ENCODE measurements at places on chromosomes 2 and 18. TPM values are rescaled to one million over a fixed set of nuclear protein-coding genes. Genes with fewer than 3 reads are reported as not detected.

DNA sequence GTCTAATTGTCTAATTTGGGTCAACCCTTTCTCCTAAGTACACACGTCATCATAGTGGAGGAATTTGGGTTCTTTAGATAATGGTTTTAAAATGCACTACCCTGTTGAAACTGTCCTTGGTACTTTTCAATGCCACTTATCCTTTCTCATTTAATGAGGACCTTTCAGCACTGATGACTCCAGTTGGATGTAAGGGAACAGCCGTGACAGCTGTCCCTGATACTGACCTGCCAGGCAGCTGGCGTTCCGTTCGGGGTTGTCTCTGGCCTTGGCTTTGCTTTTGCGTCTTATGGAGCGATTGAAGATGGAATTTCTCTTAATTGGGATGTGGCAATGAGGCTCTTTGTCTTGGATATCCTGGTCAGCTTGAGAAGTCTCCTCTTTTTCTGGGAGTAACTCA is 38.7 kb downstream of the NGEF start:
- H3K27ac ChIP-seq, result no peak overlapping the region
- H3K36me3 ChIP-seq, result no peaks in the 10 kb centered on the region
- H3K4me3 ChIP-seq, result no peak overlapping the region
- no peaks in the 10 kb centered on the region for H3K4me1 ChIP-seq

Gene DGKD
- total RNA-seq, result 6.5 TPM

GRCh38 chr2:47264143-47264542 is 109.0 kb upstream of the STPG4 start:
- DNase-seq, result no peak
- no peak overlapping the region for H3K4me3 ChIP-seq
- no peaks in the 10 kb centered on the region for H3K4me1 ChIP-seq
- no peak overlapping the region for H3K27ac ChIP-seq
- H3K36me3 ChIP-seq, result no peaks in the 10 kb centered on the region

DNA sequence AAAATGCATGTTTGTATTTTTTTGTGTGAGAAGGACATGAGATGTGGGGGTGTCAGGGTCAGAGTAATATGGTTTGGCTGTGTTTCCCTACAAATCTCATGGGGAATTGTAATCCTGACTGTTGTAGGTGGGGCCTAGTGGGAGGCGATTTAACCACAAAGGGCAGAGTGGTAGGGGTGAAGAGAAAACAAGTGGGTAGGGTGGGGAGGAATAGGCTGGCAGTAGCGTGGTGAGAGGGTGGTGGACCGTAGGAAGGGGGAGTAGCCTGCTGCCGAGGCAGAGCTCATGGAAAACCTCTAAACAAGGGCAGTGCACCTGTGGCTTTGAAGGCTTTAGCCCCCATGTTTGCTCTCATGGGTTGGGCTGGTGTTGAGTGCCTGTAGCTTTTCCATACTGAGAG is 152.8 kb upstream of the ZNF519 start:
- DNase-seq, result no peak
- no peaks in the 10 kb centered on the region for H3K36me3 ChIP-seq
- H3K4me1 ChIP-seq, result no peaks in the 10 kb centered on the region
- H3K4me3 ChIP-seq, result no peak overlapping the region

DNA sequence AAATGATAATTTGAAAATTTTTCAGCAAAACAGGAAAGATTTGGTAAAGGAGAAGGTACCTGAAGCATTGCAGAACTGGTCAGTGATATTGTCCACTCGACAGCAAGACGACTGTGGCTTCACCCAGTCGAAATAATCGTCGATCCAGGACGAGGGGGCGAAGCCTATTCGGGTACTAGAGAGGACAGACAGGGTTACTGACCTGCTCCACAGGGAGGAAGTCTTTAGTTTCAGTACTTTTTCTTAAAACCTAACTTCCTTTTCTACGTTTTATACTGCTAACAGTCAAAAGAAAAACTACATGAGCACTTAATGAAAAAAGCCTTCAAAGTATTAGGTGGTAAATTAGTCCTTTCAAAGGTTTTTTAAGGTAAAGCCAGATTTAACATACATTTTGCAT is 36.0 kb downstream of the RMC1 start:
- H3K27ac ChIP-seq, result no peak overlapping the region
- H3K4me3 ChIP-seq, result no peak overlapping the region
- H3K36me3 ChIP-seq, result peaks cover 4% of the 10 kb centered on the region
- no peaks in the 10 kb centered on the region for H3K4me1 ChIP-seq
- no peak for DNase-seq

Gene NDUFB3
- 52.9 TPM for total RNA-seq

GRCh38 chr18:73645160-73645715 is 502.4 kb downstream of the FBXO15 start:
- no peaks in the 10 kb centered on the region for H3K4me1 ChIP-seq
- no peak overlapping the region for H3K4me3 ChIP-seq
- no peak overlapping the region for H3K27ac ChIP-seq

Gene STK25
- 234 TPM for total RNA-seq

DNA sequence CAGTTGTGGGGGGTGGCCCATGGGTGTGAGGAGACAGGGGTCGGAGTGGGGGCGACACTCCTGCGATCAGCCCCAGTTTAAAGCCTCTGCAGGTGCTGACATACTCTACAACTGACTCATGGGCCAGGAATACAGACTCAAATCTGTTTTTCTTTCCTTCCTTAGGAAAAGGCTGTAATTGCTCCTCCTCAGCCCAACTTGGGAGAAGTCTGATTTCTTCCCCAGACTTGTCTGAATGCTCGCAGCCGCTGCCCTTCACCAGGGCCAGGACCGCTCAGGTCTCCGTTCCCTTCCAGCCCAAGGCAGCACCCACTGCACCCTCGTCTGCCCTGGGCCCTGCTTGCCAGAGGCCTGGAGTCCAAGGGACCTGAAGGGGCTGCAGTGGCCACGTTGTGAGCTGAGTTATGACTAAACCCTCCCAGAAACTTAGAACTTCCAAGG is 41.3 kb downstream of the RHOB start:
- H3K4me1 ChIP-seq, result peaks cover 18% of the 10 kb centered on the region
- DNase-seq, result no peak
- H3K36me3 ChIP-seq, result no peaks in the 10 kb centered on the region

DNA sequence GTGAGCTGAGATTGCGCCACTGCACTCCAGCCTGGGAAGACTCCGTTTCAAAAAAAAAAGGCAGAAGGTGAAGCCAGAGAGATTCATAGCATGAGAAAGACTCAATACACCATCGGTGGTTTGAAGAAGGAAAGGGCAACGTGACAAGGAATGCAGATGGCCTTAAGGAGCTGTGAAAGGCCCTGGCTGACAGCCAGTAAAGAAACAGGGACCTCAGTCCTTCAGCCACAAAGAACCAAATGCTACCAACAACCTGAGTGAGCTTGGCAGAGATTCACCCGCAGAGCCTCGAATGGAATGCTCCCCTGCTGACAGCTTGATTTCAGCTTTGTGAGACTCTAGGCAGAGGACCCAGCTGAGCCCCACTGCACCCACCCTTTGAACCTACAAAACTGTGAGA is 154.9 kb upstream of the NDUFV2 start:
- H3K36me3 ChIP-seq, result no peaks in the 10 kb centered on the region
- no peak overlapping the region for H3K4me3 ChIP-seq
- no peak for DNase-seq
- H3K4me1 ChIP-seq, result no peaks in the 10 kb centered on the region
- no peak overlapping the region for H3K27ac ChIP-seq
- no peaks in the 10 kb centered on the region for H3K27me3 ChIP-seq

- H3K27me3 ChIP-seq, result no peaks in the 10 kb centered on the region
- DNase-seq, result no peak
- no peak overlapping the region for H3K4me3 ChIP-seq
- H3K27ac ChIP-seq, result no peak overlapping the region
These were observed 7.8 kb downstream of the RAB11FIP5 start for GRCh38 chr2:73104933-73105332.

- H3K27ac ChIP-seq, result peak overlapping the region; percentile 22
- H3K4me1 ChIP-seq, result peaks cover 33% of the 10 kb centered on the region
- no peak for DNase-seq
- no peaks in the 10 kb centered on the region for H3K27me3 ChIP-seq
These were observed 9.0 kb downstream of the MBP start for GRCh38 chr18:77123320-77124231.

Gene TTN
- 10.8 TPM for total RNA-seq

DNA sequence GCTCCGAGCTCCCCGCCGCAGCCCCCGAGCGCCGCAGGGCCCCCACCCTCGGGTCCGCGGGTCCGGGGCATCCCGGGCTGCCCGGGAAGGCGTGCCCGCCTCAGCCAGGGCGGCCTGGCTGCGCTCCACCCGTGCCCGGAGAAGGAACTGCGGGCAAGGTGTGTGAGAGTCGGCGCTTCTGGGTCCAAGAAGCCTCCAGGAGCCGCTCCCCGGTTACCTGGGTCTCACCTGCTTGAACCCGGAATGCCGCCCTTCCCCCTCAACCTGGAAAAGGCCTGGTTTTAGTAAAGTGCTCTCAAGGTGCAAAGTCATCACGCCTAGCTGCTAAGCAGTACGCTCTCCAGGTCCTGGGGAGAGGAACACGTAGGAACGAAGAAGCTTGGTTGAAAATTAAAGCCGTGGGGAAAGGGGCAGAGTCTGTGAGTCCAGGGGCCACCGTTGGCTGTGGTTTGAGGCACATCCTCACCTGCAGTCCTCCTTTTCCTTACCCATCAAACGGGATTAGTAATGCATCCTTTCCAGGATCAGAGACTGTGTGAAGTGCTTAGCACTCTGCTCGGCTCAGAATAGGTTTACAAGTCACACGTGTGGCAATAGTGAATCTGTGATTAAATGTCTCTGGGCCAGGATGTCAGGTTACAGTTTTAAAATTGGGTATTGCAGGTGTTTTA is 1.2 kb downstream of the ASAP2 start:
- H3K27me3 ChIP-seq, result no peaks in the 10 kb centered on the region
- peak overlapping the region; percentile 87 for H3K27ac ChIP-seq
- H3K4me3 ChIP-seq, result peak overlapping the region; percentile 82
- H3K4me1 ChIP-seq, result no peaks in the 10 kb centered on the region
- H3K36me3 ChIP-seq, result no peaks in the 10 kb centered on the region
- DNase-seq, result no peak

Gene ZSWIM2
- not detected for total RNA-seq

DNA sequence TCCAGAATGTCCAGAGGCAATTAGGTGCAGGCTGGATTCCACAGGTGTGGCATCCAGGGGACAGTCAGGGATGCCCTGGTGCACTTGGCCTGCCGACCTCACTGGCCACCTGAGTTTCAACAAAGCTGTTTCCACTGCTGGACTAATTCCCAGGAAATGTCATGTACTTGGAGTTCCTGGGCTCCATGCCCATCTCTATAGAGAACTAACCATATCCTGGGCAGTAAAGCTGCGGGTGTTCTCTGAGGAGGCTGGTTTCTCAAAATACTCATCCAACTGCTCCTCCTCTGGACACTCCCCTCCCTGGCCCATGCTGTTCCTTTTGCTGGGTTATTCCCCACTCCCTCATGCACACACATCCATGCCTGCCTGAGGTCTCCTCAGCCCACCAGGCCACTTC is 161.9 kb upstream of the SKOR2 start:
- no peaks in the 10 kb centered on the region for H3K36me3 ChIP-seq
- H3K27me3 ChIP-seq, result no peaks in the 10 kb centered on the region
- H3K27ac ChIP-seq, result no peak overlapping the region
- no peak for DNase-seq
- H3K4me1 ChIP-seq, result no peaks in the 10 kb centered on the region
- no peak overlapping the region for H3K4me3 ChIP-seq

GRCh38 chr2:46187112-46187618 is 110.0 kb upstream of the EPAS1 start:
- peak overlapping the region; percentile 75 for H3K27ac ChIP-seq
- H3K27me3 ChIP-seq, result no peaks in the 10 kb centered on the region
- no peak for DNase-seq
- H3K36me3 ChIP-seq, result no peaks in the 10 kb centered on the region
- H3K4me3 ChIP-seq, result peak overlapping the region; percentile 15

- no peak for DNase-seq
- H3K4me1 ChIP-seq, result no peaks in the 10 kb centered on the region
- no peaks in the 10 kb centered on the region for H3K36me3 ChIP-seq
These were observed 16.6 kb upstream of the PIK3C3 start for GRCh38 chr18:41938445-41938844.

- H3K27ac ChIP-seq, result no peak overlapping the region
- H3K4me3 ChIP-seq, result no peak overlapping the region
- DNase-seq, result no peak
- no peaks in the 10 kb centered on the region for H3K4me1 ChIP-seq
- H3K36me3 ChIP-seq, result peaks cover 18% of the 10 kb centered on the region
These were observed 33.1 kb upstream of the CYP27A1 start for GRCh38 chr2:218748741-218749441.

Gene DOCK10
- total RNA-seq, result 16.7 TPM

DNA sequence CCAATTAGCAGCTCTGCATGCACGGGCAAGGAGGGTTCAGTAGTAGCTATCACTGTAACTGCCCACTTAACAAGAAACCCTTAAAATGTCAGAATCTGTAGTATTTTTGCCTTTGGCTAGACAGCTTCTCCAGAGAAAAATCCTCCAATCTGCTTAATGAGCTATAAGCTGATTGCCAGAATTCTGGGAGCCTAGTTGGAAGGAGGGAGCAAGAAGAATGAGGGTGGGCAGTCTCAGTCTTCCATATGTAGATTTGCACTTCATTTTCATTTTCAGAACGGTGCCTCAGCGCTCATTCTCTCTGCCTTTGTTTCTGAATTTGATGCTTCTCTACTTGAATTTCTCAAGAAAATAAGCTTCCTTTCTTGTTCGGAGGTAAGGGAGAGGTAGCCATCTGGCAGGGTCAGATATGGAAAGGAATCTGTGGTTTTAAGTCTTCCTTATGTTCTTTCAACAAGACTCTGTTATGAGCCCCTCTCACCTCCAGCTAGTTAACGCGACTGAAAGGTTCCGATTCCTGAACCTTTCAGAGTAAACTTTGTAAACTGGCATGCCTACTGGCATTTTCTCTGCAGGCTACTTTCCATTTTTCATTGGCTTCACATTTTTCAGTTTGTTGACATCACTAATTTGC is 53.5 kb downstream of the HNRNPLL start:
- H3K36me3 ChIP-seq, result peaks cover 18% of the 10 kb centered on the region
- no peak for DNase-seq
- H3K4me3 ChIP-seq, result no peak overlapping the region
- H3K27ac ChIP-seq, result no peak overlapping the region
- H3K27me3 ChIP-seq, result no peaks in the 10 kb centered on the region
- H3K4me1 ChIP-seq, result no peaks in the 10 kb centered on the region

Gene PHLPP1
- 13.5 TPM for total RNA-seq

- H3K27me3 ChIP-seq, result no peaks in the 10 kb centered on the region
- no peaks in the 10 kb centered on the region for H3K36me3 ChIP-seq
- no peak overlapping the region for H3K27ac ChIP-seq
- H3K4me3 ChIP-seq, result no peak overlapping the region
- H3K4me1 ChIP-seq, result no peaks in the 10 kb centered on the region
These were observed 20.0 kb downstream of the ZNF521 start for GRCh38 chr18:25332002-25332401.
